Fibroblast of the aortic adventitia (primary cell): ENCODE measurements at places on chromosomes 1 and 21.

- DNase-seq: peak; percentile 44
Observed at GRCh38 chr21:44755227-44755626, 43.9 kb upstream of the TSPEAR start.

GRCh38 chr1:210394281-210394821 lies 65.6 kb downstream of the HHAT start:
- DNase-seq: peak; percentile 14

DNA sequence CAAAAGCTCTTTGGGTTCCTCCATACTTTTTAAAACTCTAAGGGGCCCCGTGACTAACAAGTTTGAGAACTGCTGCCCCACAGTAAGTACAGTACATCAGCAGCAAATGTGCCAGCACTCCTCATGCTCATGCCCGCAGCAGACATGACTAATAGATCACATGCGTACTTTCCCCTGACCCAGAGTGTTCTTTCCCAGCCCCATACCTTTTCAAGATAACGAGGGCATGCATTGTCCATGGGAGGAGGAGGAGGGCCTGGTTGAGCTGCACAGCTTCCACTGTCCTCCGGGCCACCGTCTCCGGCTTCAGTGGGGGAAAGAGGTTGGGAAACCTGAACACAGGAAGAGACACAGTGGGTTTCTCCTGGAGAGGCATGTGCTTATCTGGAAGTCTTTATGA lies 45.5 kb downstream of the DHRS3 start:
- DNase-seq: no peak

DNA sequence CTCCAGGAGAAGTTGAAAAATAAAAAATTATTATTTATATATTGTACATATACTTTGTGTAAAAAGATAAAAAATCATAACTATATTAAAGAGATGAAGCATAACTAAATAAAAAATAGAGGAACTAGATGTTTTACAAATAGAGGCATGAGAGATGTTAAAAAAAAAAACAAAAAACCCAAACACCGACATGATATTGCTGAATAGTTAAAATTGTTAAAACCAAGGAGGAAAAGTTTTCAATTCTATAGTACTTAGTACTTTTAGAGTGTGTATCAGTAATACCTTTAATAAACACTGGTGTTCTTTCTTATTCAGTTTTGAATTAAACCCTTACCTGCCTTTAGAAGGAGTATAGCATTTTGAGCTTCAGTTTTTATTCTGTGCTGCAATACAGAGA lies 32.1 kb downstream of the BACH1 start:
- DNase-seq: no peak

- no peak for DNase-seq
Observed at GRCh38 chr1:111404588-111404987, 22.9 kb downstream of the OVGP1 start.

DNA sequence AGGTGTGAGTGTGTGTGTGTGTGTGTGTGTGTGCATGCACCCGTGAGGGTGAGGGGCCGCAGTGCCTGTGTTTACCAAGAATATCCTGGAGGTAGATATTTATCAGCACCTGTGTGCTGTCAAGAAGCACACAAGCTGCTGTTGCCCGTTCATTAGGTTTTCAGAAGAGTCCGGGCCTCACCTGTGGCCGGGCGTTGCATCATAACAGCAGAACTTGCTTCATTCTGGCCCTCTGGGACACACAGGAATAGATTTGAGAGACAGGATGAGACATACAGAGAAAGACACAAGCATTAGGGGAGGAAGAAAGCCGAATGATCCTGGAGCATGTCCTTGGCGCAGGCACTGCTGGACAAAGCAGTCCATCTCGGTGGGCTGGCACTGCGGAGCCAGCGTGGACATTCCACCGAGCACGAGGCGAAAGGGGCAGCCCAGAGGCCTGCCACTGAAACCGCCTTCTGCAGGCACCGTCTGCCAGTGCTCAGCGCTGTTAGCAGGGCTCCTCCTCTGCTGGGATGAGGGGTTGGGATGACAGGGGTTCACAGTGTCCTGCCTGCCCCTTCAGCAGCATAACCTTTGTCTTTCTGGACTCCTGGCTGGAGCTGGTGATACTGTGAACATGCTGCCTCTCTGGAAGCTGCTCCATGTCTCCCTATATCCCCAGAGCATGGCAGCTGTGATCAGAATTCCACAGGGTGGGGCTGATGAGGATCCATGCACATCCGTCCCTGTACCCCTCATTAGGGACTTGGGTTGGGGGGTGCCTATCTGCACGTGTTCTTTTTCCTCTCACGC lies 81.1 kb downstream of the PEX14 start:
- no peak for DNase-seq

DNA sequence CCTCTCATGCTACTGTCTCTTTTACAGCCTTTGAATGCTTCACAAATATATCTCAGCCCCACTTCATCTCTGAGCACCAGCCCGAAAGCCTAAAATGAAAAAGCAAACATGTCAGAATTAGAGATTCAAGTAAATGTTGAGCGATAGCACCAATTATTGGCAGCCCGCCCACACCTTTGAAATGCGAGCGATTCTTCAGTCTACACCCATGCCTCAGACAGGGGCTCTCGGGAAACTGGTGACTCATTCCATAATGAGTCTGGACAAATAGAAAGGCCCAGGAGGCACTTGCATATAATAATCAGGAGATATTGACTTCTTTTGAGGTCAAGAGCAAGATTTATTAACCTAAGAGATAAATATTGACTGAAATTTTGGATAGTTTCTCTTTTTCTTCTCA lies 487.3 kb upstream of the PTBP2 start:
- DNase-seq: peak; percentile 76

DNA sequence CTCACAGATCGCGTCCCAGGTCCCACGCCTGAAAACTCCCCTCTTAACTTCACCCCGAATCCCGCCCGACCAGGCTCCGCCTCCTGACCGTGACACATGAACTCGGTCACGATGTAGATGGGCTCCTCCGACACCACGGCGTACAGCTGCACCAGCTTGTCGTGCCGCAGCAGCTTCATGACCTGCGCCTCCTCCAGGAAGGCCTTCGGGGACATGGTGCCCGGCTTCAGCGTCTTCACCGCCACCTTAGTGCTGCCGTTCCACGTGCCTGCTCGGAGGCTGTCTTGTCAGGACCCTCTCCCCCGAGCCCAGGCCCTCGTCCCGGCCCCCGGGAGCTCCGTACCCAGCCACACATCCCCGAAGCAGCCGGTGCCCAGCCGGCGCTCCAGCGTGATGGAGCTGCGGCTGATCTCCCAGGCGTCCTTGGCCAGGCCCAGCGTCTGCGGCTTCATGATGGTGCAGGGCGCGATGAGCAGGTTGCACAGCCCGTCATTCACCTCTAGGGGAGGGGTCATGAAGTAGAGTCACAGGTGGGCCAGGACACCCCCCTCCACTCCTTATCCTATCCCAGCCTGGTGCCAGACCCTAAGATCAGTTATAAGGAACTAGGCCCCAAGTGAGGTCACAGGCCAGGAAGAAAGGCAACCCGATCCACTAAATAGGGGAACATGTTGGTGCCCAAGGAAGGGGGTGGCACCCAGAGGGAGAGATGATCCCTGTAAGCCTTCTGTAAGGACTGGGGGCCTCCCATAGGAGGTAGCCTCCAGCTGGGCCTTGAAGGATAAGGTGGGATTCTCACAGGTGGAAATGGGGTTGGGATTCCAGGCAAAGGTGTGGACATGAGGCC lies 11.6 kb upstream of the AHDC1 start:
- no peak for DNase-seq

DNA sequence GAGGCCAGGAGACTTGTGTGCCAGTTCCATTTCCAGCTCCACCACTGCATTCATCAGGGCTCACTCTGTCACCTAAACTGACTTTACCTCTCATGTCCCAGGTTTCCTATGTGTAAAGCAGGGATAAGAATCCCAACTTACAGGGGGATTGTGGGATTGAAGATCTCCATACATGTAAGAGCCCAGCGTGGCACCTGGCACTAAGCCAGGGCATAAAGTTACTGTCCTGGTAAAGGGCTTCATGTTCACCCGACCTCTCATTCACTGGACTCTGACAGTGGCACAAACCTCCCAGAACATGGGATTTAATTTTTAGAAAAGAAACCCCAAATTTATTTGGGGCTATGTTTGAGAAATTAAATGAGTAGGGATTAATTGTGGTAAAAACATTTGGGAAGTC lies 8.9 kb upstream of the IGFN1 start:
- no peak for DNase-seq

DNA sequence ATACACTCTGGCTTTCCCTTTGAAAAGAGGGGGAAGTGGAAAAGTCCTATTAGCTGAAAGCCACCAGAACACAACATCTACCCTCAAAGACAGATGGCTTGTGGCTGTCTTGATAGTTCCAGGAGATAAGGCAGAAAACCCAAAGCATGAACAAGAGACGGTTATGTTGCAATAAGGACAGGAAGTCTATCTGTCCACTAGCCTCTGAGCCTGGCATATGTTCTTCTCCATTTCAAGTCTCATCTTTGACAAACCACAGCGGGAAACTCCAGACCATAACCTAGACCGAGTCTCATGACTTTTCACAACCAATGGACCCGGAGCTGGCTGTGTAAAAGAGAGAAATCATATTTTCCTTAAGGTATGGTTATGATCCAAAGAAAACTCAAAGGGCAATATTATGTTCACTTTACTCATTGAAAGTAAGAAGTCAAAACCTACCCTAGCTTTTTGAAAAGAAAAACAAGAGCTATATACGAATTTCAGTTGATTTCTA lies 33.8 kb downstream of the DUSP10 start:
- DNase-seq: no peak

DNA sequence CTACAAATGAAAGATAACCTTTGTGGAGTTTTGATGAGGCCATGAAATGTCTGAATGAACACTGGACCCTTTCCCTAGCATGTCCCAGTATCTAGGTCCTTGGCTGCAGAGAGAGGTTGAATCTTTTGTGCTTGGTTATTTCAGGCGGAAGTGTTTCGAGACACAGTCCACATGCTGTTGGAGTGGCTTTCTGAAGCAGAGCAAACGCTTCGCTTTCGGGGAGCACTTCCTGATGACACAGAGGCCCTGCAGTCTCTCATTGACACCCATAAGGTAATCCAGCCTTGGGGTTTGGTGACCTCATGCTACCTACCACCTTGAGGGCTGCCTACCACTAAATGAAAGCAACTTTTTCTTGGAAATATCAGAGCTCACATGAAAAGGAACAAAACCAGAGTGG lies 38.9 kb upstream of the BMP8A start:
- no peak for DNase-seq

GRCh38 chr1:162141281-162142054 lies 72.0 kb downstream of the NOS1AP start:
- DNase-seq: peak; percentile 20

DNA sequence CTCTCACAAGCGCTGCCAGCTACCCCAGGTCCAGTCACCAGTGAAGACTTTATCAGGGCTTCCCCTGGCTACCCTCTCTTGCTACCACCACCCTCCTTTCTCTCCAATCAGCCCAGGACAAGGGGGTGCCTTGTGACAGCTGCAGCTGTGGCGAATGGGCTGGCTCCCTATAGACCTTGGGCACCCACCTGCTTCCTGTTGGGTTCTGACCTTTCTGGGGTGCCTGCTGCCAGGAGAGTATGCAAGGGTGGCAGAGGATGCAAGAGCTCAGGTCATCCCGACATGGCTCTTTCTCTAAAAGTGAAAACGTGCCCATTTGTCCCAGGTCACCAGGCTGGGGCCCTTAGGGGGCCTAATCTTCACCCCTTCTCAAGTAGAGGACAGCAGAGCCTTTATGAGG lies 6.6 kb downstream of the KLHDC8A start:
- DNase-seq: no peak

GRCh38 chr1:54417123-54417522 lies 10.9 kb upstream of the SSBP3 start:
- DNase-seq: no peak

DNA sequence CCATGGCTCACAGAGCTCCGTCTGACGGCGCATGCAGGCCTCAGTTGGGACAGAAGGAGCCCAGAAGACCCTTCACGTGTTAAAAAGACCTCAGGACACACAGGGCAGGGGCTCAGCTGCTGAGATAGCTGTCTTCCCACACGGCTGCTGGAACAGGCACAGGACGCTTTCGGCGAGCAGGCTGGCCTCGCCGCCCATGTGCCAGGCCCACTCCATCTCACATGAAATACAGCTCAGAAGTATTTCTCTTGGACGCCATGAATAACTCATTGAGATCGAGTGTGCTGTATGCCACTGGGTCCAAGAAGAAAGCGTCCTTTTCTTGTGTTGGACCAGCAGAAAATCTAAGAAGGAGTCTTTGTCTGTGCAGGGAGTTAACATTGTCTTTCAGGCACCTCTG lies 69.6 kb downstream of the SIM2 start:
- DNase-seq: no peak

GRCh38 chr1:22225858-22226589 lies 83.1 kb upstream of the WNT4 start:
- DNase-seq: no peak

DNA sequence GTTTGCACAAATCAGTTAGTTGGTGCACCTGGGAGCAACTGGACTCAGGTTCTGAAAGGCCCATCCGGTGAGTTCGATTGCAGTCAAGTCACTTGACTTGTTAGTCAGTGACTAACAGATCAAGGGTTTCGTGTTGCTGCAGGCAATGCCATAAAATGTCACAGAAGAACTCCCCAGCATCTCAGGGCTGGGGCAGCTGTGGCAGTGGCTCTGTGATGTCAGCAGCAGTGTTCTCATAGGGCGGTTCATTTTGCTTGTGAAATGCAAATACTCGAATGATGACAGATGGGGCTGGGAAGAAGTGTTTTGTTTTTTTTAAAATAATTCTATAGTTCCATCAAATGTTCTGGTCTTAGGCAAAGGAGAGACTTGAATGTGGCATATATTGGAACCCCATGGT lies 287.8 kb downstream of the LMX1A start:
- no peak for DNase-seq

DNA sequence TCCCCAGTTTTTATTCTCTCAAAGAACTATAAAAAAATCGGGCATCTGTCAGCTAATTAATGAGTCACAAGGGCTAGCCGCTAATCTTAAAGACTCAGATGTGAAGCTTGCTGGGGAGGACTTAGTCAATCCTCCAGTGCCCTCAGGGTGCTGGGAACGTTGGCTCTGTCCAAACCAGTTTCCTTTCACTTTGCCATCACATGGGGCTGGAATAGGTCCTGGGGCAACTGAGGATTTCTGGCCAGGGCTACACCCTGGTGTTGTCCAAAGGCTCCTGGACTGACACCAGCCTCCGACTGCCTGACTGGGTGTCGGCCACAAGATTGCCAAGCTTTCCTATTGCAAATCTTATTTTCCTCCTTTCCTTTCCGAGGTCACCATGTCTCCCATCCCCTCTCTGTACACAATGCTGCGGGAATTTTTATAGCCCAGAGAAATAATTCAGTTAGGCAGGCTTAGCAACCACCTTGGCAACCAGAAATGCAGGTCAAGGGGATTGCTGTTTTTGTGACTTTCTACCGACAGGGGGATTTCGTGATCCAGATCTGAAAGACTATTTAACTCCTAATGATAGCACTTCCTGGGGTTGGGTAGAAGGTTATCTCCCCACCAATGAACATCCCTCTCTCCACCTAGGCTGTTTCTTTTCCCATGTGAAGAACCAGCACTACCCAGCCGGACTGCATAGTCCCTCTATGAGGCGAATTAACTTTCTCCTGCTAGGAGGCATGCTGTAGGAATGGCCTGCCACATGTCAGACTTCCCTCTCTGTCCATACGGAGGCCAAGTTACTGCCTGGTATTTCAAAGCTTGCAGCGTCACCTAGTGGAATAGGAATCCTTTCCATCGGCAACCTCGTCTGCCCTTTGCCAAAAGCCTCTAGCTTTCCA lies 29.9 kb upstream of the CTBS start:
- peak; percentile 95 for DNase-seq

- DNase-seq: no peak
Observed at GRCh38 chr1:18965206-18966173, 9.0 kb upstream of the IFFO2 start.
